ENCODE measurements at places on chromosomes 12 and 14. TPM values are rescaled to one million over a fixed set of nuclear protein-coding genes. Genes with fewer than 3 reads are reported as not detected.
A peak's percentile ranks its signal among the peaks of the same experiment; 100 is the strongest.

- DNase-seq: no peak
Observed at GRCh38 chr12:49937639-49938300, 12.8 kb upstream of the AQP2 start.

DNA sequence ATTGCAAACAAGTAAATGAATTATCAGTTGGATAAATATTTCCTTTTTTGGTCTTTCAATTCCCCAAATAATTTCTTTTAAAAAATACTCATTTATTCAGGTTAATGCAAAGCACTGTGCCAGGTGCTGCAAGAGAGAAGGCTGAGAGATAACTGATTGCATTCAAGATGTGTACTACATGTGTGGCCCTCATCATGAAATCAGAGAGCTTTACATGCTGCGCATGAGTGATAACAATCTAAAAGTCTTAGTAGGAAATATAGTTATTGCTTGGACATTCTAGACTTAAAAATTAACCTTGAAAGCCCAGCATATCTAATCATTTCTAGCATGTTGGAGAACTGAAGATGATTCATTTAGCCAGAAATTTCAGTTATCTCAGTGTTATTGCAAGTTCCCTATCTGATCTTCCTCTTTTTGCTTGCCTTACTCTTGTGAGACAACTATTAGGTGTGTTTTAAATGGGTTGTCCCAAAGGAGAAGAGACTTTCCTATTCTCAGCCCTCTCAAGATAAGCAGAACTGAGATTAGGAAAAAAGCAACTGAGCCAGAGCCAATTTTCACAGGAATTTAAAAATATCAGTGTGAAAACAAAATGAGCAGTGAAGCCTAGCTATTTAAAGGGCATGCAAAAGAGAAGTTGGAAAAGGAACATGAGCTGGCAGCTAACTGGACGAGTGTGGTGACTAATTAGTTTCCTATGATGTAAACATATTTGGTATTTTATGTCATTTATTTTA, 60.9 kb downstream of the PLEKHA5 start:
- no peak for DNase-seq

- DNase-seq: no peak
Observed at GRCh38 chr12:66984962-66985361, 284.2 kb upstream of the CAND1 start.

- no peak for DNase-seq
Observed at GRCh38 chr14:44154874-44155273, 352.2 kb downstream of the FSCB start.

KERA gene
- not detected for total RNA-seq

IFNG-AS1 gene
- total RNA-seq: not detected

DCAF5 gene
- 7.8 TPM for total RNA-seq

DNA sequence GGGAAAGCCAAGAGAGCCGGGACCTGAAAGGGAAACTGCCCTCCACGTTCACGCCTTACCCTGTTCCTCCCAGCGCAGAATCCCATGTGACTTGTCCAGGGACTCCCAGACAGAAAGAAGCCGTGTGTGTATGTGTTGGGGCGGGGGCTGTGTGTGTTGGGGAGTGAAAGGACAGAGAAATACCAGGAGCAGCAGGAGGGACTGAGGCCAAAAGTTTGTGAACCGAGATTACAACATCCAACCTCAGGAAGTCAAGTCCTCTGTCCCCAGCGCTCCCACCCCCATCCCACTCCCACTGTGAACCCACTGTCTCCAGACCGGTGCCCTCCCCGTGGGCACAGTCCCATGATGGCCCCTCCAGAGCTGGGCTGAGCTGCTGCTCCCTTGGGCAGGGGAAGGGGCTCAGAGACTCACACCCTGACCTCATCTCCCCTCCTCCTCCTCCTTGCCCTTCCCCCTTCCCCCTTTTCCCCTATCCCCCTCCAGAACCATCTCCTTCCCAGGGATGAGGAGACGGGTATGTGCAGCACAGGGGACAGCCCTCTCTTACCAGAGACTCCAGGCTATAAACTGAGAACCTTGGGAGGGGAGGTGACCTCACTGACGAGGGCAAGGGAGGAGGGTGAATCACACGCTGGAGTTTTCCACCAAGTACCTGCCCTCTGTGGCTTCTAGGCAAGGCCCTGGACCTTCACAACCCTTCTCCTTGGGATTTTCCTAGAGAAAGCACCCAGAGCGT, at the start of gene SLC6A12:
SLC6A12 (minus strand) TSS at position 155 of the 739 bp plus-strand sequence. CDS start 4,171 bp downstream, outside the sequence.
- no peak for DNase-seq

- DNase-seq: no peak
Observed at GRCh38 chr12:6646276-6647082, 753 bp downstream of the ACRBP start.

GRCh38 chr14:95233702-95234241, 76.4 kb upstream of the DICER1 start:
- no peak for DNase-seq

- no peak for DNase-seq
Observed at GRCh38 chr12:29738365-29738764, 45.4 kb downstream of the TMTC1 start.

ZC2HC1C gene
- 4.1 TPM for total RNA-seq

FSCB gene
- total RNA-seq: not detected

GRCh38 chr14:102182936-102183619, 43.4 kb downstream of the WDR20 start:
- DNase-seq: no peak

DNA sequence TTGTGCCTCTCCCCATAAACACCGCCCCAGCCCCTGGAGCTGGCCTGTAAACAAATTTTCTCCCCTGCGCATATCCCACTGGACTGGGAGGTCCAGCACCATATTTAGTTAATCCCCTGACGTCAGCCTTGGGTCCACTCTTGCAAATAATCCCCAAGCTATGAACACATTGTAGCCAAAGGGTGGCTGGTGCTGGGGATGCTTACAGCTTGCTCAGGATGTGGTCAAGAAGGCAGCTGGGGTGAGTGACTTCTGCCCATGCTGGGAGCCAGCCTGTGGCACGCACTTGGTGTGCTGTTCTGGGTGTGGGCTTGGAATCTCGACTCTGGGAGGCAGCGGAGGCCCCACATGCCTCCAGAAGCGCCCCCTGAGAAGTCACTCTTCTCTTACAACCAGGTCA, 32.1 kb downstream of the CMKLR1 start:
- DNase-seq: no peak

- peak; percentile 3 for DNase-seq
Observed at GRCh38 chr12:42255866-42256261, 17.8 kb upstream of the YAF2 start.

DNA sequence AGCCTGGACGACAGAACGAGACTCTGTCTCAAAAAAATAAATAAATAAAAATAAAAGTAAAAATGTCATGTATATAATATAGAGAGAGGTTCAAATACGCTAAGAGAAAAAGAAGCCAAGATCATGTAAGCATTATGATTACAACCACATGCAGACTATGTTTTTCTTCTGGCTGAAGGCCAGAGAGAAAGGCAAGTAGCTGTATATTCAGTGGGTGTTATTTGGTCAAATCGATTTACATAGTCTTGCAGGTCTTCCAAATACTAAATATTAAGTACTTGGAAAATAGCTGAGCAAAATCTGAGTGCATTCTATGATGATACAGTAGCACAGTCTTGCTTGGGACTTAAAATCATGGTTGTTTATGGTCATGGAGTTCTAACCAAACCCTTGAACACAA, 758.0 kb downstream of the DIO2 start:
- no peak for DNase-seq

- DNase-seq: no peak
Observed at GRCh38 chr12:96143392-96143791, 50.8 kb upstream of the ELK3 start.

GRCh38 chr14:94161981-94162380, 12.1 kb upstream of the PPP4R4 start:
- no peak for DNase-seq

DNA sequence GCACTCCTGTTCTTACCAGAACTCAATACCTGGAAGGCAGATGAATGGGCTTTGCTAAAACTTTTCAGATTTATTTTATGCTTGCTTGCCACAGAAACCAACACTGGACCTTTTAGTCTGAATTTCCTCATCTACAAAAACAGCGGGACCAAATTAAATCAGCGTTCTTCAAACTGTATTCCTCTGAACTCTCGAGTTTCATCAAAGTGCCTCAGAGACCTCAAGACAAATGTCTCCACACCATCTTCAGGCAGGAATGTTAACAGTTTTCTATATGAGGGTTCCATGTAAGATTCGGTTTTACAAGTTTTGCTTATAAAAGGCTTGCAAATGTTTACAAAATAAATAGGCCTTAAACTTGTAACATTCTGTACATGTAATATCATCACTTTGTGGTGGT, 74.6 kb downstream of the MED13L start:
- no peak for DNase-seq

GRCh38 chr14:66709291-66709690, 201.3 kb downstream of the GPHN start:
- DNase-seq: no peak

DNA sequence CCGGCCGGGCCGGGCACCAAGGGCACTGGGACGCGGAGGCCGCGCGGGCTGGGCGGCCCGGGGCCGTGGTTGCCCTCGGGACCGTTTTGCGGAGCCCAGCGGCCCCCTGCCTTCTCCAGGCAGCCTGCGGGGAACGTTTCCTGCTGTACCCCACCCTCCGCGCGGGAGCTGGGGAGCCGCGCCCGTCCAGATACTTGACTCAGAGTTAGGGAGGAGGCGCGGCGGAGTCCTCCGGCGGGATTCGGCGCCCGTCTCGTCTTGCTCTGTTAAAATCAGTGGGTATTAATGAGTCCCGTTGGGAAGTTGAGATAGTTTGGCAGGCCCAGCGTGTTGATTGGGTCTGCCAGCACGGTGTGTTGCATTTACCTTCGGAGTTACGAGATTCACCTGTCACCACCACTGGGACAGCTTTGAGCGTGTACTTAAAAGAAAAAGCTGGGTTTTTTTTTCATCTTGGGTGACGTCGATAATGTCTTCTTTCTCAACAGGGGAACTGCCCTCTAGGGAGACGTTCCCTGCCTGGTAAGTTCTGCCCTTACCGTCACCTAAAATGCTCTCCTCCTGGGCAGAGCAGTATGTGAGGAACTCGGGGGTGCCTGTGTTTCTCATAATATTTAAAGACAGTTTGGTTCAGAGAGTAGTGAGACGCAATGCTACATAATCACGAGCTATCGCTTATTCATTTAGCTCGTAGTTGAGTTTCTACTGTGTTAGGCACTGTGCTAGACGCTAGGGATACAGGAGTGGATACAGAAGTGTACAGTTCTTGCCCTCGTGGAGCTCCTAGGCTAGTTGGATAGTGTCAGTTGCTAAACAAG, 596 bp downstream of the DLST start:
- peak; percentile 54 for DNase-seq

GRCh38 chr14:96112032-96112431, 72.9 kb downstream of the C14orf132 start:
- no peak for DNase-seq

DNA sequence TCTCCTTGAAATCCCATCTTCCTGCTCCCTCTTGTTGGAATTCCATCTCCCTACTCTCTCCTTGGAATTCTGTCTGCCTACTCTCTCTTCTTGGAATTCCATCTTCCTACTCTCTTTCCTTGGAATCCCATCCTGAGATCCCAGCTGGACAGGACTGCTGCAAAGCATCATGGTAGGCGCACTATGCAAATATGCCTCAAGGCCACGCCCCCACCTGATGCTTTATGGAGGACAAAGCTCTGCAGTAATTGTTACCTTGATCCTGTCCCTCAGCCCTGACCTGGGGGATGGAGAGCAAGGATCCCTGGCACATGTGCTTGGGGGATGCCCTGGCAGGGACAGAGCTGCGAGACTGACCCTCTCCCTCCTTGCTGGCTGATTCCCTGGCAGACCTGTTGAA, 185.6 kb downstream of the TBX5 start:
- no peak for DNase-seq

- DNase-seq: no peak
Observed at GRCh38 chr12:113440947-113441782, 19.0 kb downstream of the SDSL start.

GRCh38 chr14:96198430-96199130, 6.1 kb upstream of the BDKRB2 start:
- DNase-seq: no peak

NRXN3 gene
- not detected for total RNA-seq

Measured in HT-29 (cell line).